T-cell (primary cell): ENCODE measurements at places on chromosomes 5 and 9.

GRCh38 chr5:96691503-96692303 lies 29.5 kb downstream of the CAST start:
- DNase-seq, result no peak
- H3K36me3 ChIP-seq, result no peaks in the 10 kb centered on the region
- H3K27ac ChIP-seq, result no peak overlapping the region
- no peak overlapping the region for H3K4me3 ChIP-seq

DNA sequence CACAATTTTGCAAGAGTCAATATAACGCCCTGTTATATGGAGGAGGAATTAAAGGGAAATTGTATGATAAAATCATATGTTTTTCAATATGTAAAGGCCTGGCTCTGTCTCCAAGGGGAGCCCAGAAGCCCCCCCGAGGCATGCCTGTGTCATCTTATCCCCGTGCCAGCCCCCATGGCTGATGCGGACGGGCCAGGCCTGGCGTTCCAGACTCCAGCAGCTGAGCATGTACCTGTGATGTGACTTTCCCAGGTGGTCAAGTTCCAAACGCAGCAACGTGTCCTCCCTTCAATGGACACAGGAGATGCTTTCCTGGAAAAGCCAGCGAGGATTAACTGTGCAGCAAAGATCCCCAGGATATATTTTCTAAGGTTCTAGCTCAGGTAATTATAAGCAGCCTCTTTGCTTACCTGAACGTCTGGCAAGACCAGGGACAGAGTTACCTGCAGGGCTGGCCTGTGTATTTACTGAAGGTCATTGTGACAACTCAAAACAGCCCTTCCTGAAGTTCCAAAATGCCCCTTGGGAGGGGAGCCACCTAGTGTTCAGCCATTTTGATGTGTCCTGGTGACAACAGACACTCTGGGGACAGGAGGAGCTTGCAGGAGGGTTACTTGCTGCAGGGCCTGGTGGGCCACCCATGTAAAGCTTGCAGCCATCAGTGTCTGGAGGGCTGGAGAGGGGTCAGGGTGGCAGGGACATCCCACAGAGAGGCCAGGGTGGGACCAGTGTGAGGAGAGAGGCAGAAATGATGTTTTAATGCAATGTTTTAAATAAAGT lies 53.3 kb upstream of the RNU6ATAC start:
- H3K4me3 ChIP-seq, result no peak overlapping the region
- H3K27me3 ChIP-seq, result no peaks in the 10 kb centered on the region
- DNase-seq, result no peak
- no peak overlapping the region for H3K27ac ChIP-seq
- H3K36me3 ChIP-seq, result no peaks in the 10 kb centered on the region

GRCh38 chr9:87425202-87425601 lies 72.5 kb upstream of the DAPK1 start:
- no peaks in the 10 kb centered on the region for H3K36me3 ChIP-seq
- no peak overlapping the region for H3K27ac ChIP-seq
- H3K4me1 ChIP-seq, result no peaks in the 10 kb centered on the region

- no peaks in the 10 kb centered on the region for H3K27me3 ChIP-seq
- H3K4me3 ChIP-seq, result no peak overlapping the region
- H3K4me1 ChIP-seq, result peaks cover 9% of the 10 kb centered on the region
- no peak overlapping the region for H3K27ac ChIP-seq
- H3K36me3 ChIP-seq, result no peaks in the 10 kb centered on the region
- no peak for DNase-seq
These were observed 6.3 kb downstream of the AP3B1 start for GRCh38 chr5:78288246-78288645.
